Right kidney (tissue), 9 donors: ENCODE measurements at places on chromosomes 6 and 20.

DNA sequence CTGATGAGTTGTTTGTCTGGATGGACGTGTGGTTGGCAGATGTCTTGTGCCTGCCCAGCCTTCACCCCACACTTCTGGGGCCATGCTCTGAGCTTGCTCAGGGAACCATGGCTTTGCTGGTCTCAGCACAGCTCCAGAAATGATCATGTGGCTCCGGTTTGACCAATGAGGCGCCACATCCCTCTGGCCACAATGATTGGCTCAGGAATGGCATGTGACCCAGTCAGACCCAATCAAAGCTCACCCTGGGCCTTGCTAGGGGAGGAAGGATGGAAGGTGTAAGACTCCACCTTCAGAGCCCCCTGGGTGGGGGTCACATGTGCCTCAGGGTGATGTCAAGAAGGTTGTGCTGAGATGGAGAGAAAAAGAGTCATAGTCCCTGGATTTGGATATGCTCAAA is 281.6 kb upstream of the SULF2 start:
- DNase-seq, result no peak

DNA sequence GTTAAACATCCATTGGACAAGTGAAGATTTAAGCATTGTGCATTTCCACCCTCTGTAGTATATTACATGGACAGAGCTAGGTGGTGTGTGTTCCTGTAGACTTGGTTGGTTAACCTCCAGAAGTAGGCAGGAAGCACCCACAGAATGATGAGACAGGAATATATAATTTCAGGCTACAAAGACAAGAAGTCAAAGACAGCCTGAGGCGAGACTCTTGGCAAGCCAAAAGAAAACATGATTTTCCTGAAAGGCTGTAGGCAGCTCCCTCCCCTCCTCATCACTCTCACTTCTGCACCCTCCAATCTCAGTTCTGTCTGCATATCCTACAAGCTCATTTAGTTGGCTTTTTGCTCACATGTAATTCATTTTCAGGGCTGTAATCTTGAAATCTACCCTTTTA is 110.0 kb upstream of the SLC35B3 start:
- DNase-seq, result no peak

DNA sequence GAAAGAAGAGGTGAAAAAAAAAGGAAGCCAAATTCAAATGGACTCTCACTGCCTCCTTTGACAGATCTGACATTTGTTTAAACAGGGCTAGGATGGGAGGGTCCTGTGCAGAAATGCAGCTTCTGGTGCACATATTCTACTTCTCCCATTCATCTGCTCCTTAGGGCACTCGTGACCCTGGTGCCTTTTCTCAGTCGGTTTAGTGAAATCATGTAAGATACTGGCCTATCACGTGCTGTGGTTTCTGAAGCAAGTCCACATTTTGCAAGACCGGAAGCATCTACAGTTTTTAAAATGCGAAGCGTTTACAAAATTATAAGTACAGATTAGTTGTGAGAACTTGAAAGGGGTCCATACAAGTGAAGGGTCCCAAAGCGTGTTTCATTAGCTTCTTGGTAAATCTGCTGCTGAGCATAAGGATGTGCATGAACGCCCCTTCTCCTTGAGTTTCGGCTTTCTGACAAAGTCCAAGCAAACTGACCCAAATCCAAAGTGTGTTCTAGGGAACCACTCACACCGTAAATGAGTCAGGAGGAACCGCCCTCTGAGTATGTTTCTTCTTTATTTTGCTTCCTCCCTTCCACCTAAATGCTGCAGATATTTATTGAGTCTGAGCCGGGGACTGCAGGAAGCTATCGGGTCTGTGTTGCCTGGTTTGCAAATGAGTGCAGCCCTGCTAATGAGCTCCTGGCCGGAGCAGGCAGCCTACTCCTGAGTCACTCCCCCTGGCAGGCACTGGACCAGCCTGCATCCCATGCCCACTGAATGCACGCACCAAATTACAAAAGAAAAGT is 323.8 kb upstream of the JARID2 start:
- DNase-seq, result no peak

GRCh38 chr6:149389509-149390297 is 10.4 kb upstream of the SUMO4 start:
- DNase-seq, result no peak

GRCh38 chr6:15274692-15275387 is 29.0 kb downstream of the JARID2 start:
- no peak for DNase-seq

DNA sequence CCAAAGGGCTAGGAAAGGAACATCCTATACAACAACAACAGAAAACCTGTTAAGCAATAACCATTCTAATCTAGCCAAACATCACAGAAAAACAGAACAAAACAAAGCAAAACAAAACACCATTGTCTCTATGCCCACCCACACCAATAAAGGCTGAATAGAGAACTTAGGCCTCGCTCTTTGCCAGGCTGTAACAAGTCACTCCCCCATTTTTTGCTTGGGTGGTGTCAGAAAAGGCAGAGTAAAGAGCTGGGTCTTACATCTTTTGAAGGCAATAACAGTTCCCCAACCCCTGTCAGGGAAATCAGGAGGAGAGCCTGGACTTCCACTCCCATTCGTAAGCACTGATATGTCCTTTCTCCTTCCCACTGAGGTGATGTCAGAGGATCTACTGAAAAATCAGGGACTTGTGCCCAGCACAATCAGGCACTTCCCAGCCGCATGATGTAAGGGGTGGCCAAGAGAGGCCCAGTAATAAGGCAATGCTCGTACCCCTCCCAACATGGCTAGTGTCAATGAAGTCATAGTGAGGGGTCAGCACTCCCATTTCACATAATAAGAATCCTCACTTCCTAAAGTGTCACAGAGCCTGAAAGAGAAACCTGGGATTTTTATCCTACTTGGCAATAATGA is 31.0 kb downstream of the THEMIS start:
- no peak for DNase-seq

DNA sequence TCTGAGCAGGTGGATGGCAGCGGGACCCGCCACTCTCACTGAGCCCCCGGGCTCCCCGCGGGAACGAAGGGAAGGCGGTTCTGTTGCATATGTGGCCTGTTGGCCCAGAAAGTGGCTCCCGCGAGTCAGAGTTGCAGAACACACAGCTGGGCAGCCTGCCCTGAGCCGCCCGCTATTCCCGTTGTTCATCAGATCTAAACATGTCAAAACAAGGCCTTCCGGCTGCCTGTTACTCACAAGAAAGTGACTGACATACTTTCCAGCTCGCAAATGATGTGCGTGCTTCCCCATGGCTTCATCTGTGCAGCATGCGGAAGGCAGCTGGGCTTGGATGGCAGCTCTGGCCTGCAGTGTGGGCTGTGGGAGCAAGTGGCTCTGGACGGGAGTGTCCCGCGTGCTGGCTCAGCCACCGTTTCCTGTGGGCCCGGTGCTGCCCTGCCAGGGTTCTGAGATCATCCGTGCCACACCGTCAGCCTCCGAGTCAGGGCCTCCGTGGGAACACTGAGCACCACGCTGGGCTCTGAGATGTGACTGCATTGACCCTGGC is 227.3 kb downstream of the ERMARD start:
- DNase-seq, result no peak

- DNase-seq, result no peak
Observed at GRCh38 chr6:24321538-24322162, 36.2 kb downstream of the DCDC2 start.

GRCh38 chr6:161406646-161407045 is 132.8 kb upstream of the AGPAT4 start:
- no peak for DNase-seq

- DNase-seq, result no peak
Observed at GRCh38 chr6:6723361-6723760, 134.8 kb downstream of the LY86 start.

GRCh38 chr6:49430187-49430586 is 32.9 kb downstream of the MMUT start:
- DNase-seq, result no peak

GRCh38 chr6:35011096-35012041 is 122.3 kb downstream of the ANKS1A start:
- DNase-seq, result no peak

DNA sequence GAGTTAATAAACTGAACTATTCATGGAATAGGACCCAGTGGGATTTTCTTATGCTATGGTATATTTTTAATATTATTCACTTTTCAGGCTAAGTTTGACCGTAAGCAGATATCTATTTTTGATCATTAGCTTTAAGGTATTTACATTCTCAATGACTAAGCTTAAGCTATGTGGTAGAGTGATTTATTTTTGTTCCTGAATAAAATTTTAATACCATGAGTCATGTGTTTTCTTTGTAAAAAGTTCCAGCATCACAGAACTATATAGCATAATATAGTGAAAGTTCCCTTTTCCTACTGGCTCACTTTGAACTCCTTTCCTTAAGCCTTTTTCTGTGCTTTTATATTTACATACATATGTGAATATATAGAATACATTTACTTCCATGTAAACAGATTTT is 75.8 kb downstream of the BCKDHB start:
- no peak for DNase-seq

DNA sequence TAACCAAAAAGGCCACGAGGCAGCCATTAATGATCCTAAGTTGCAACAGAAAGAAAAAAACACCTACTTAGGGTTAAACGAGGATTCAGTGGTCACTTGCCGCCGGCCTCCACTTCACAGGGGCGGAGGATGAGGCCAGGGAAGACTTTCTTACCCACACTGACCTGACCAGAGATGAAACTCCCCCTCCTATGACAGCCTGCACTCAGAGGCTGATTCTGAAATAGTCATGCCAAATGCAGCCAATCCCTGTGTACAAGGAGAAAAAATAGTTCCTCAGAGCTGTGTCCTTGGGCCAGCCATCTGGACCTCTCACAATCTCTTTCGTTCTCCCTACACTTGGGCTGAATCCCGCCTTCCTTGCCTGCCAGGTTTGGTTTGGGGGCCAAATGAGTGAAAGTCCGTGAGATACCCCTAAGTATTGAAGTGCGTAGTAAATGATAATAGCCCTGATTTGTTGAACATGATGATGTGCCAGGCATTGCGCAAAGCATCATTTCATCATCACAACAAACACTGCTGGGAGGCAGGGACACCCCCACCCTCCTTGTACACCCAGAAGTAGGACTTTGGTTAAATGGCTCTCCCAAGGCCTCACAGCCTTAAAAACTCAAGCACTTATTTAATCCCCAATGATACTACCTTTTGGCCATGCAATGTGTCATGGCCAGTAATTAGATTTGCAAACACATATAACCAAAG is 3.2 kb upstream of the IRF4 start:
- DNase-seq, result no peak

DNA sequence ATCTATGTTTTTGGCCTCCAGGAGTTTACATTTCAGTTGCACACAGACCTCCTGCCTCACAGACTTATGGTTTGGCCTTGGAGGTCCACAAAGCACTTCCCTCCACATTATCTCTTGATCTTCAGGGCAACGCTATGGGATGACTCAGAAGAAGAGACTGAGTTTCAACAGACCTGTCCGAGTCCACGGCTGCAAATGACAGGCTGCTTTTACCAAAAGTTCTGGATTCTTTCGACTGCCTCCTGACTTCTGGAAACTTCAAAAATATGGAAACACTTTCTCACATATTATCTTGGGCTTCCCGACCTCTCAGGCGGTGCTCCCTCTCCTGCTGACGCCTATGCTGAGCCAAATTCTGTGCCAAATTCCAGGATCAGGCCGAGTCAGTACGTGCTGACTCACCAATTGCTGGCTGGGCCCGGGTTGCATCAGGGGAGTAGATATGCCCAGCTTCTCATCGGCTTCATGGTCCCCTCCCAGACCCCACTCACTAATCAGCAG is 190.2 kb downstream of the BMP7 start:
- DNase-seq, result no peak

- DNase-seq, result no peak
Observed at GRCh38 chr6:113073611-113074191, 726.6 kb downstream of the RFPL4B start.

- DNase-seq, result peak; percentile 10
Observed at GRCh38 chr6:83615025-83615999, 93.6 kb downstream of the SNAP91 start.

DNA sequence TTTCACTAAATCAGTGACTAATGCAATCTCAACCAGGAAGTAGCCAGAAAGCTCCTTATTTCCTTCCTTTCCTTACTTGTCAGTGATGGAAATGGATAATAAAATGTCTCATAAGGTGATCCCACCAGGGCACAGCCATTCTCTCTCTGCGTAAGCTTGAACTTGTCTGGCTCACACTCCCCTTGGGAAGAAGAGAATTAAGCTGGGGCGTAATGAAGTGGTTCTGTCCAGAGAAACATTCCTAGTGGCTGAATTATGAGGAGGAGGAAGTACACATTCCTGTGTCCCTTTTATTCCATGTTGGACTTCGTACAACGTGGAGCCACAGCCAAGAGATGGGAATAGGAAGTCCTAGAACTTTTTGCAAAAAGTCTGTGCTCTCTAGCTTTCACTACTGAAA is 93.7 kb downstream of the MTHFD1L start:
- no peak for DNase-seq

- DNase-seq, result no peak
Observed at GRCh38 chr6:71490876-71491275, 202.3 kb downstream of the OGFRL1 start.

- no peak for DNase-seq
Observed at GRCh38 chr20:9134346-9134745, 65.5 kb downstream of the PLCB4 start.
